Spleen (tissue), 13 donors: ENCODE measurements at places on chromosomes 11 and 22.

DNA sequence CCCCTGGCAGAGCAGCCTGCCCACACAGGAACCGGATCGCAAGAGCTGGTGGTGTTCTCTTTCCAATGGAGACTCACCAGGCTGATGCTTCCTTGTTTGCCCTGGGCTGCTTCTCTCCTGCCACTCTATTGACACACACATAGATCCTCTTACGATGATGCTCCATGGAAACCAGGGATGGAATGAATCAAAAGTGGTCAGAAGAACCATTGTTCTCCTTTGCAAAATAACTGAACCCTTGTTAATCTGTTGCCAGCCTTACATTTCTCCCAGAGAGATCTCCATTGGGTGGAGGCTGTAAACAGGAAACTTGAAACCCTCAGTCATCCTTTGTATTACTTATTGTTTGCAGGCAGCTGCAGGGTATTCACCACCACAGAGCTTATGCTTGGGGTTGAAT is 24.6 kb upstream of the LDLRAD3 start:
- no peak for DNase-seq

- no peak for DNase-seq
Measured at GRCh38 chr11:71300187-71300586, 47.8 kb upstream of the SHANK2 start.

- no peak for DNase-seq
Measured at GRCh38 chr11:28223577-28223976, 115.4 kb downstream of the METTL15 start.

DNA sequence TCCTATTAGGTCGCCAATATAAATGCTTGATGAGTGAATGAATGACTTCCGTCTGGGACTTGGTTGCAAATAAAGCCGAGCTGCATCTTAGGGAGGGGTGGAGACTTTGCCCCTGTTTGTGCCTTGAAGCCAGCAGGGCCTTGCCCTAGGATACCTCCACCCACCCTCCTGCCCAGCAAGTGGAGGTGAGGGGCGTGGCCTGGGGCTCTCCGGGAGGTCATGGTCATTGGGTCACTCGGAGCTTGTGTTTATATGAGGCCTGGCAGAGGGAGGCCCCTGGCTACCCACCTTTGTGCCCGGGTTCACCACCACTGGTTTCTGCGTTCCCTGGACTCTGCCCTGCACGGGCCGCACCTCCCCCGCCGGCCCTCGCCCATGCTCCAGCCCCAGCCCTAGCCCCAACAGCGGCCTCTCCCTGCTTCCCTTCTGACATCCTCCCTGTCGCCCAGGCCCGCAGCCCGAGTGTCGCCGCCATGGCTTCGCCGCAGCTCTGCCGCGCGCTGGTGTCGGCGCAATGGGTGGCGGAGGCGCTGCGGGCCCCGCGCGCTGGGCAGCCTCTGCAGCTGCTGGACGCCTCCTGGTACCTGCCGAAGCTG is 4.3 kb downstream of the MPST start:
- no peak for DNase-seq
